ENCODE measurements at places on chromosomes 3 and 15.
A peak's percentile ranks its signal among the peaks of the same experiment; 100 is the strongest.

- peak; percentile 86 for DNase-seq
These were observed 19.3 kb upstream of the GPX1 start for GRCh38 chr3:49377483-49377882.

DNA sequence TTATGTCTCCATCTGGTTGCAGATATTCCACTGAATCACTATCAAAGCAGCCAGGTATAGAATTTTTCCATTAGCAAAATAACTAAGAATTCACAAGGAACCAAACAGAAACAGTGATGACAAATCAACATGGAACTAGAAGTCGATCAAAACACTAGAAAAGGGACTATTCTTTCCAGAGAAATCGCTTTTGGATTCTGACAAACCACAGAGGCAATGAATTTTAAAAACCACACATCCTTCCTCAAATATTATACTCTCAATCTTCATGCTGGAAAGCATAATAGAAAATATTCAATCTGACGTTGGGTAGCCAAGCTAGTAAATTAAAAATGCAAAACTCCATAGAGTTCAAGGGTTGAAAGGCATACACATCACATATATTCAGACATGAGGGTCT lies 93.2 kb upstream of the PPIB start:
- DNase-seq: no peak

DNA sequence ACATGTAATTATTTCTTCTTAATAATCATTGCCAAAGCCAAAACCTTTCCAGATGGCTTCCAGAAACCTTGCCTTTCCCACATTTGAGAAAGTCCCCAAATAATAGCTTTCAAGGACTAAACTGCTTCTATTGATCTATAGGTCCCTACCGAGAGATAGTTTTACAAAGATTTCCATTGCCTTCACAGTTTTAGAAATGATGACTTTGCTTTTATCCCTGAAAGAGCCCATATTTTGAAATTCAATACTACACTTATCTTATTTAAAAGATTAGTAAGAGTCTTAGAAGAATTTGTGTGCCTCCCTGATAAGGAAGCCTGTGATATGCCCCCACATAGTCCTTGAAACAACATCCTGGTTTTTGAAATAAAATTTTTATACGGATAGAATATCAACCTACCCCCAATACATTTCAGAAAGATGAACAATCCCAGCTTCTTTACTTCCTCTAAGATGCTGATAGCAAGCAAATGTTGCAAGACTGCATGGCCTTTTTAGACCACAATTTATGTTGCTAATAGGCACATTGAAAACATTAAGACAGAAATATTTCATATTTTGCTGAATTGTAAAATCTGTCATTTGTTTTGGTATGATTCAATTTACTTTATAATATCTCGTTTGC lies 146.3 kb downstream of the TMCO5A start:
- DNase-seq: peak; percentile 18

DNA sequence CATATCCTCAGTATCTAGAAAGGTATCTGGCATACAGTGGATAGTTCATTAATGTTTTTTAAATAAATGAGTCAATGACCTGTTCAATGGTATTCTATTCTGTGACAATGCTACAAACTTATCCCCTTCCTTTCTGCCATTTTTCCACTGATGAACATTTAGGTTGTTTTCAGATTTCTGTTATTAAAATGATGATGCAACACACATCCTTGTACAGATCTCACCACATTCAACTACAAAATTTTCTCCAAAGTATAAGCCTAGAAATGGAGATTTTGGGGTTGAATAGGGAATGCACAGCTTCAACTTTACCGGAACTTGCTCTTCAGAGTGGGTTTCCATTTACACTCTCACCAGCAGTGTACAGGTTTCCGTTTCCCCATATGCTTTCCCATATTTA lies 210.2 kb downstream of the ISL2 start:
- no peak for DNase-seq

DNA sequence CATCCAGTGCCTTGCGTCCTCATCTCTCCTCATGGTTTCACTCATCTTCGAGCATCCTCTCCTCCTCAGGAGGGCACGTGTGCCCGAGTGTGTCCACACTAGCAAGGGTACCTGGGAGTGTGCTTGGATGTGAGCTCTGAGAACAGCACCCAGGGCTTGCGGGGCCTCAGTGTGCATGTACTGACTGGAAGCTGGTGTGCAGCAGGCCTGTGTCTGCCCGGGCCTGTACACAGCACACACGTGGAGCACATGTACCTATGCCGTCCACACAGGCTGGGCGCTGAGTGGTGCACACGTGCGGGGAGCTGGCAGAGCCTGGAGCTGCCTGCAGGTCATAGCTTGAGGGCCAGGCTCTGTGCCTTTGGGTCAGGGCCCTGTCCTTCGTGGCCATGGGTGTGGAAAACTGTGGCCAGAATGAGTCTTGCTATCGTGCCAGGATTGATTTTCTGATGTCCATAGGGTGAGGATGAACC lies 34.9 kb downstream of the TSPAN3 start:
- DNase-seq: no peak

DNA sequence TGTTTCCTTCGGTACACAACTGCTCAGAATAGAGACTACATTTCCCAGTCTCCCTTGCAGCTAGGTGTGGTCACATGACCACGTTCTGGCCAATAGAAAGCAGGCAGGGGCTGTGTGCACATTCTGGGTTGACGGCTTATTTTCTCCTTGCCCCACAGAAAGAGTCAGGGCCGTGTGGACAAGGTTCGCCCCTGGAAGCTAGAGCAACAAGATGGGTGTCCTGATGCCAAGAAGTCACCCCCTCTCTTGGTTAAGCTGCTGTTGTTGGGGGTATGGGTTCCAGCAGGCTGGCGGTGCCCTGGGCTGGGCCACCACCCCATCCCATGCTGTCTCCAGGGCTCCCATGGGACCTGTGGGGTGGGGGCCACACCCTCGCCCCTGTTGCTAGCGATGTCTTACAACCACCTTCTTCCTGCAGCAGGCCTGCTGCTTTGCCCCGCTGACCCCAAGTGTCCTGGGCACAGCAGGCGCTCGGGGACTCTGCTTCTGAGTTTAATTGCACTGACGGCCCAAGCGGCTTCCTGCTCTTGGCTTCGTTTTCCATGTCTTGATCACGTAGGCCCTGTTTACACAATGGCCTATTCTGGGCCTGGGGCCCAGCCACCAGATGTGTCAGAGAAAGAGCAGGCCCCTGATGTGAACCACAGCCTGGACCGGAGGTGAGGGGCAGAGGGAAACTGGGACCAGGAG lies 24.9 kb downstream of the ABTB1 start:
- DNase-seq: peak; percentile 68

DNA sequence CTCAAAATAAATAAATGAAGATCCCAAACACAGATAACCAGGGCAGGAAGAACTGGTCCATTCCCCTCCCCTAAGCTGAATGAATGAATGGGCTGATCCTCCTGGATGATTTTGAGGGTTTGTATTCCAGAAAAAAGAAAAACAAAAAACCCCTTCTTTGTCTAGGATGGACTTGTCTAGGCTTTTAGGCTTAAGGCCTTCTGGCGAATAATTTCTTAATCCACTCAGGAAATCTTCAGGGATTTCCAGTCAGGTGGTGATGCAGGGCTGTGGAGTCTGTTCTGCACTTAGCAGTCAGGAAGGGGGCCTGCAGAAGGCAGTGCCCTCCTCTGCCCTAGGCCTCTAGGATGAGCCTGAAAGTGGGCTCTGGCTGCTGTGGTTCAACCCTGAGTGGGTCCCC lies 52.1 kb downstream of the BDH1 start:
- DNase-seq: no peak

GRCh38 chr3:181700168-181701087 lies 11.3 kb upstream of the SOX2 start:
- DNase-seq: peak; percentile 59

GRCh38 chr3:13346481-13347389 lies 73.4 kb downstream of the NUP210 start:
- no peak for DNase-seq

- no peak for DNase-seq
These were observed 24.0 kb upstream of the SPTSSB start for GRCh38 chr3:161395115-161396012.

DNA sequence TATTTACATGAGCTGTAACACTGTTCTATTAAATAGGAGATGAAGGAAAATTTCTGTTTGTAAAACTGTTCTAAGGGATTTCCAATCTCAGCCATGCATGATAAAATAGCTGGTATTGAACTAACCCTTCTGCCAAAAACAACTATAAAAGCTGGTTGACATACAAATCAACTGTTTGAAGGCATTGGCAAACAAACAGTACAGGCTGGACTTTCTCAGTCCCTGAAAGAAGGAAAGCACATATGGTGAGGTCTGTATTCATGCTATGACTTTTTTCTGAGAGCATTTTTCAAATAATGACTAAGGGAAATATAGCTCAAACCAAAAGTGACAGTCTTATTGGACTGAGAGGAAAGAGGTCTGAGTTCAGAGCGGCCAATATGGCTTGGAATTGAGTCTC lies 117.0 kb upstream of the CCDC54 start:
- no peak for DNase-seq

GRCh38 chr15:79898369-79898768 lies 1.6 kb upstream of the MTHFS start:
- DNase-seq: no peak

- DNase-seq: peak; percentile 12
These were observed 133.7 kb downstream of the FOXB1 start for GRCh38 chr15:60137711-60138396.

- DNase-seq: no peak
These were observed 376.1 kb downstream of the ZIC4 start for GRCh38 chr3:147030274-147030673.

- no peak for DNase-seq
These were observed 19.1 kb upstream of the NR2F2 start for GRCh38 chr15:96311256-96311955.

DNA sequence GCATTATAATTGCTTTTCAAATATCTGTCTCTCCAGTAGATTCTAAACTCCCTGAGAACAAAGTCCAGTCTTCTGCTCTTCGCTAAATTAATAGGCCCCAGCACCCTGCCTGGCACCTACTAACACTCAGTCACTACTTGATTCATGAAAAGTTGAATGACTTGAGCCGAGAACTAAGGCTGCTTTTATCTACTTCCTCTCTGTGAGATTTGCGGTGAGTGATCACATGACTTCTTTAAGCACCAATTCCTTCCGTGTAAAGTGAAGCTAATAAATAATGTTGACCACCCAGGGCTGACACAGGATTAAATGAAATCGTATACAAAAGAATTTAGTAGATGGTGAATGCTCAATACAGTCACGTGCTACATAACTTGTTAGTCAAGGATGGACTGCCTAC lies 44.6 kb upstream of the PGPEP1L start:
- no peak for DNase-seq

GRCh38 chr3:14837186-14837877 lies 18.6 kb downstream of the FGD5 start:
- DNase-seq: no peak

DNA sequence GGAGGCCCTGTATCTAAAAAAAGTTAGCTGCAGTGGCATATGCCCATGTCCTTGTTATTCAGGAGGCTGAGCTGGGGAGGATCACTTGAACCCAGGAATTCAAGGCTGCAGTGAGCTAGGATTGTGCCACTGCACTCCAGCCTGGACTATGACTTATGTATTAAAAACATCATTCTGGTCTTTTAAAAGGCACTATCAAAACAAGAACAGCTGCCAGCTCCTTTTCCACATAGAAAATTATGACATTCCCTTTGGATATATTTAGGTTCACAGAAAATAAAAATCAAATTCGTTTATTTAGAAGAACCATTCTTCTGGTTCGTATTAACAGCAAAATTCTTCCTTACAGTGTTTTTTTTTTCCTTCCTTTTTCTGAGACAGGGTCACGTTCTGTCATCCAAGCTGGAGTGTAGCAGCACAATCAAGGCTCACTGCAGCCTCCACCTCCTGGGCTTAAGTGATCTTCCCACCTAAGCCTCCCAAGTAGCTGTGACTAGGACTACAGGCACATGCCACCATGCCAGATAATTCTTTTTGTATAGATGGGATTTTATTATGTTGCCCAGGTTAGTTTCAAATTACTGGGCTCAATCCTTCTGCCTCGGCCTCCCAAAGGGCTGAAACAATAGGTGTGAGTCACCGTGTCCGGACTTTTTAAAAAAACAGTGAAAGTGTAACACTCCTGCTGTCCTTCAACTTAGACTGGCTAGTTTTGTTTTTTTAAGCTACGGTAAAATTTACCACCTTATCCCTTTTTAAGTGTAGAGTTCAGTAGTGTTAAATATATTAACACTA lies 13.9 kb downstream of the ICE2 start:
- no peak for DNase-seq
